Breast epithelium (tissue), 4 donors: ENCODE measurements at places on chromosomes 4 and X.

DNA sequence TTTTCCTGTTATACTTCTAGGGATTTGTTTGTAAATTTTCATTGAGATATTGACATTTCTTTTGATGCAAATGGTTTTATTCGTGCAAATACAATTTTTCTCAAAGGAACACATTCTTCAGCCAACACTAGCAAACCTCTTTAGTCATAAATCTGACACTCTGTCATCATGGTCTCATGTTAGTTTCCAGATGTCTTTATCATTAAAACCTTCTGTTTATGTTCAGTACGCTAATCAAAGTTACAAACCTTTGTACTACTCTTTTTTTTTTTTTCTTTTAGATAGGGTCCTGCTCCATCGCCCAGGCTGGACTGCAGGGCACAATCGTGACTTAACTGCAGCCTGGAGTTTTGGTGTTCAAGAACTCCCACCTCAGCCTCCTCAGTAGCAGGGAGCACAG, 7.1 kb downstream of the SLC25A31 start:
- DNase-seq: no peak

DNA sequence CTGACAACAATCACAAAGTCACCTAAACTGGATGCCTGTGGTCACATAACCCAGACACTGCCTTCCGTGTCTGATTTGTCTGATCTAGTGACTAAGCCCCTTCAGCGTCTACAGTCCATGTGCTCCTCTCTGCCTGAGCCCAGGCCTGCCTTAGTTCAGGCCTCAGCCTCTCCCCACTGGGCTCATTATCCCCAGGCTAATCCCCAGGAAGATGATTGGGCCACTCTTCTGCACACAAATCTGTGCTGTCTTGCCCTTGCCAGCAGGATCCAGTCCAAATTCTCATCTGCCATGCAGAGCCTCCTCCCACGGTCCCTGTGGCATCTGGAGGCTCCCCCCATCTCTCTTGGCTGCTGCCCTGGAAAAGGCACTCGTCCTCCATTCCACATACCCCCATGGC, 96.5 kb downstream of the SLC2A9 start:
- DNase-seq: no peak

DNA sequence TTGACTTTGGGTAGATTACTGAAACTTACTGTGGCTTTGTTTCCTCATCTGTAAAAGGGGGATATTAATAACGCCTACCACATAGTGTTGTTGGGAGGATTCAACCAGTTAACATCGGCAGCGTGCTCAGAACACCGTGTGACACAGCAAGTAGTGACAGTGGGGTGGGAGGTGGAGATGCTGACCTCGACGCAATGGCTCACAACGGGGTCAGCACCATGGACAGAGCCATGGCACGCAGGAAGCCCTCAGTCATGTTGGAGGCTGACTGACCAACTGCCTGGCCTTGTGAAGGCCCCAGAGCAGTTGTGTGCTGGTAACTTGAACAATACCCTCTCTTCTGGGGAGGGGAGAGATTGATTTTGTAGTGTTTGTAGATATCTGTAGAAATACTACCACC, 93.2 kb downstream of the WFS1 start:
- no peak for DNase-seq

GRCh38 chr4:102339018-102339417, 6.3 kb downstream of the SLC39A8 start:
- DNase-seq: no peak

GRCh38 chr4:87225936-87226335, 5.5 kb upstream of the KLHL8 start:
- DNase-seq: no peak

GRCh38 chr4:5120468-5120867, 69.2 kb downstream of the STK32B start:
- no peak for DNase-seq

DNA sequence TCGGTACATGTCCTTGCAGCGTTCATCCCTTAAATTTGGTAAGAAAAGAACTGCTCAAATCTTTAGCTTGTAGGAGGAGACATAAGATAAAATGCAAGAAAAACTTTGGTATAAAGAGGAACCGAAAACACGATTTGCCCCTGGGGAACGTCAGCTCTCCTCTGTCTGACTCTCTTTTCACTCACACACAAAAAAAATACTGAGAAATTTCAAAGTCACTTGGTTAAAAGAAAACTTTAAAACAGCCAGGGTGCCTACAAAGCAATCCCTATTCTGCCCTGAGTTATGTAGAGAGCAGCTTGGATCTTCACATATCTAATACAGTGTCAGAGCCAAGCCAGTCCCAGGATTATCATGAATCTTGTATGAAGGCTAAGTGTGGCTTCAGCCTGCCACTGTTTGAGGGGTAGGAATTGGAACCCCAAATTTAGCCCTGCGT, 248.5 kb upstream of the CXXC4 start:
- no peak for DNase-seq
